ENCODE measurements at places on chromosomes 1 and 21.

DNA sequence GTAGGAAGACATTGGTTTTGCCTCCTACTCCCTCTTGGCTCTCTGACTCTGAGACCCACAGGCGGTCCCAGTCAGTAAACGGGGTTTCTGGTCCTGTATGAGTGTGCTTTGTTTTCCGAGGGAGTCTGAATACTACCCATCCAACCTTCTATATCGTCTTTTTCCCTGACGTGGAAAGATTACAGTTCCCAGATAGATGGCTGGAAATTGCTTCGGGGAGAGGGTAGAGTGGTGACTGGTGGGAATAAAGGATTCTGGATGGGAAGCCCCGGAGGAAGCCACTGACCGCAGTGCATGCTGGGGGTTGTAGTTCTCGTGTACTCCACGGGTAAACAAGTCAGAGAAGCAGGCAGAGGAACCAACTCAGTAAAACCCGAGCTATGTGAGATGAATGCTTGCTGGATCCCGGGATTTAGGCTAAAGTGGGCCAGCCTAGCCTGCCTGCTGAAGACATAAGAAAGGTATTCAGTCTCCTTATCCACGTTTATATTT is 66.2 kb upstream of the IRF2BP2 start:
- DNase-seq = peak; percentile 80

DNA sequence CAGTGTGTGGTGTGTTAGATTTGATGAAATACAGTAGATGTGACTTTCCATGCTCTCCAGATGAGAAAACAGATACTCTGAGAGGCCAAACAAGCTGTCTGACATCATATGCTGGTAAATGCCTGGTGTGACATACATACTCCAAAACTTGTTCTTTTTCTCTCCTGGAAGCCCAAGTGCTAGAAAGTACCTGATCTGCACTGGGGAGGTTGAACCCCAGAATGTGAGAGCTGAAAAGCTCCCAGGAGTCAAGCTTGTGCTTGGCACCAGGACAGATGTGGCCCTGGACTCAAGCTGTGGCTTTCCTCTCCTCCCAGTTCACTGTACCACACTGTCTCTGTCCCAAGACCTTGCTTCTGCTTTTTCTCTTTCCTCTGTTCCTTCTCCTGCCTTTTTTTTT is 389.0 kb upstream of the USP24 start:
- no peak for DNase-seq

GRCh38 chr1:202207292-202207691 is 13.7 kb downstream of the LGR6 start:
- no peak for DNase-seq

DNA sequence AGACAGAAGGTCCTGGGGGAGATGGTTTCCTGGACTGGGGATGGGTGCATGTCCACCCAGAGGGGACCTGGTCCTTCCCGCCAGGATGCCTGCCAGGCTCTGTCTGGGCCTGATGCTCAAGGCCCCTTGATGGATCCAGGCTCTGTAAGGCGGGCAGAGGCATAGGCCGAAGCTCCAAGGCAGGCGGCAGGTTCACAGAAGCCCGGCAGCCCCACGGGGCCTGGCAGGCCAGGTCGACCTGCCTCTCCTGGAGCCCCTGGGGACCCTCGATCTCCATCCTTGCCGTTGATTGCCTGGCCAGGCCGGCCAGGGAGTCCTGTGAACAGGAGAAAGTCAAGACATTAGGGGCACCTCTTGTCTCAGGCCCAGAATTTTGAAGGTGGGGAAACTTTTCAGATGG is 16.0 kb downstream of the COL9A2 start:
- DNase-seq = no peak

DNA sequence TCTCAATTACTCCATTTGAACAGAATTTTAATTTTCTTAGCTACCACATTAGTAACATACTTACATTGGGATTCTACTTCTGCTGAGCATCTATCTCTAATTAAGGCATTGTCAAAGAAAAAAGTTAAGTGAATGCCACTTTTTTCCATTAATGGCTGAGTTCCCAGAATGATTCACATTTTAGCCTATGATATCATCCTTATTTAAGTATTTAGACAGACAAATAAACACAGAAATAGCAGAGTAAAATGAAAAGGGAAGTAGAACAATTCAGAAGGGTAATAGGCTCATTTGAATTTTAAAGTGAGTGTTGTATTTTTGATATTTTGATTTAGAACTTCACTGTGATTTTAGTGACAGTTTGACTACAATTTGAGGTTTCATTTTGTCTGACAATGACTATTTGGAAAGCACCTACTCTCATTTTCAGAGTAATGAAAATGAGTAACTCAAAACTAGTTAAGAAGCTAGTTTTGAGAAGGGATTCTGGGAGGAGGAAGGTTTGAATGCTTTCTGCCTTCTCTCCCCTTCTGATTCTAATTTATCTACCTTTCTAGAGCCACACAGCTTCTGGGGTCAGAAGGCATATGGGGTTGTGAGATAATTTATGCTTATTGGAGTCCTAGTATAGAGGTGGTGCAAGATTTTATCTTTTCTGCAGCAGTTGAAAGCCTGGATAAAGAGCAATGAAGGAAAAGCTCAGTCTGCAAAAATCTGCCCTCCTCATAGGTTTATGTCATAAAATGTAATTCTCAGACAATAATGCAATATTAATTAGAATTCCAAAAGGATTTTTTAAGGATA is 15.5 kb downstream of the LYPLAL1 start:
- peak; percentile 71 for DNase-seq
